ENCODE measurements at places on chromosomes 5 and 9.

GRCh38 chr9:98551511-98552286 lies 157.0 kb downstream of the GABBR2 start:
- DNase-seq, result no peak

GRCh38 chr5:101103874-101104273 lies 200.8 kb upstream of the ST8SIA4 start:
- no peak for DNase-seq

DNA sequence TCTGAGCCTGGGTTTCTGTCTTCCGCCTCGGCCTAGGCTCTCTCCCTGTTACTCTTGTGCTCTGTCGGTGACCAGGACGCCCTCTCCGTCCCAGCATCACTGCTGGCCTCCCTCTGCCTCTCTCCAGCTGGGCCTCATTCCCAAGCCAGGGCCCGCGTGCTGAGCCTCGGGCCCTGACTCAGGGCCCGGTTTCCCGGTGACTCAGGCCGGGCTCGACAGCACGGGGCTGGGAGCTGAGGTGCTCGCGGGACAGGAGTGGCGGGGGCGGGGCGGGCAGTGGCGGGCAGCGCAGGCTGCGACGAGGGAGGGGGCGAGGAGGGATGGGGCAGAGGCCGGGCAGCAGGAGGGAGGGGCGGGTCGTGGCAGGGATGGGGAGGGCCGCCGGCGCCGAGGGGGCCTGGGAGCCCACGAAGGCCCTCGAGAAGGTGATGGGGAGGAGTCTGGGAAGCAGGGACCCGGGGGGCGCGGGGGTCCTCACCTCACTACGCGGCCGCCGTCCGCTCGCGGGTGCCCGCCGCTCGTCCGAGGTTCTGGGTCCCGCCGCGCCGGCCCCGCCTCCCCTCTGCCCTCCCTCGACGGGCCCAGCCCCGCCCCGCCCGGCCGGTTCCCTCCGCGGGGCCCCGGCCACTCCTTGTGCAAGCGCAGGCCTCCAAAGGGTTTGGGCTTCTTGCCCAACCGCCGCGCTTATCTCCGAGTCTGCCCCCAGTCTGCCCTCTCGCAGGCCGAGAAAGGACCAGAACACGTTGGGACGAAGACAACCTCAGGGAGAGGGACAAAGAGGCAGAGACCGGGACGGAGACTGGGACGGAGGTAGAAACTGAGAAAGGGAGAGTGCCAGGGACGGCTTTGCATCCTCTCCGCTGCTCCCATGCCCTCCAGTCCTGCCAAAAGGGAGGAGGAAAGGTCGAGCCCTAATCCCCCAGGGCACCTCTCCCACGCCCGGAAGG lies at the start of gene ARAP3:
Gene ARAP3, minus strand, starts transcription at position 536 of the 947 bp plus-strand sequence. CDS start 1,744 bp downstream, outside the sequence.
- peak; percentile 32 for DNase-seq

- DNase-seq, result no peak
These were observed 134.8 kb downstream of the GABRG2 start for GRCh38 chr5:162202285-162202880.

DNA sequence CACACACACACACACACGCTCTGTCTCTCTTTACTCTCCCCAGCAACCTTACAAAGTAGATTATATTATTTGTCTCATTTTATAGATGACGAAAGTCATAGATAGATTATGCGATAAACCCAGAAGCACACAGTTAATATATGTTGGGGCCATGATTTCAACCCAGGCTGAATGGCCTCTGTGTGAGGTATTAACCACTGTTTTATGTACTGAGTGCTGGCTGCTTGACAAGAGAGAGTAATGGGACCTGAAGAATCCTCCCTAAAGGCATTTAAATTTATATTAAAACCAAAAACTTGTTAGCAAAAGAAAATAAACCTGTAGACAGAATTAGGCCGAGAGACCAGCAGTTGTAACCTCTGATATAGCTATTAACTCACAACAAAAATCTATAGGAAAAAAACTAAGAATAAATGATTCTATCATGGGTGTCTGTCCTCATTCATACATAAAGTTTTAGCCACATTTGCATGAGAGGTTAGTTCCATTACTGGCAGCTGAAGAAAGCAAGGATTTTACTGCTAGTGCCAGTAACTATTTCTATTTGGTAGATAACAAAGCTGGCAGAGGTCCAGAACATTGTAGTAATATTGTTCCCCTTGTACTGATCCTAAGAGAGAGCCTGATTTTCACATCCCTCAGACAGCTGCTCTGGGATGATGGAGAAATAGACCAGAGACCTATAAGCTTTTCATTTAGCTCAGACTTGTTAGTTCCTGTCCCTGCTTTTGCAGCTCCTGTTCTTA lies 250.9 kb downstream of the ADGRV1 start:
- DNase-seq, result no peak

DNA sequence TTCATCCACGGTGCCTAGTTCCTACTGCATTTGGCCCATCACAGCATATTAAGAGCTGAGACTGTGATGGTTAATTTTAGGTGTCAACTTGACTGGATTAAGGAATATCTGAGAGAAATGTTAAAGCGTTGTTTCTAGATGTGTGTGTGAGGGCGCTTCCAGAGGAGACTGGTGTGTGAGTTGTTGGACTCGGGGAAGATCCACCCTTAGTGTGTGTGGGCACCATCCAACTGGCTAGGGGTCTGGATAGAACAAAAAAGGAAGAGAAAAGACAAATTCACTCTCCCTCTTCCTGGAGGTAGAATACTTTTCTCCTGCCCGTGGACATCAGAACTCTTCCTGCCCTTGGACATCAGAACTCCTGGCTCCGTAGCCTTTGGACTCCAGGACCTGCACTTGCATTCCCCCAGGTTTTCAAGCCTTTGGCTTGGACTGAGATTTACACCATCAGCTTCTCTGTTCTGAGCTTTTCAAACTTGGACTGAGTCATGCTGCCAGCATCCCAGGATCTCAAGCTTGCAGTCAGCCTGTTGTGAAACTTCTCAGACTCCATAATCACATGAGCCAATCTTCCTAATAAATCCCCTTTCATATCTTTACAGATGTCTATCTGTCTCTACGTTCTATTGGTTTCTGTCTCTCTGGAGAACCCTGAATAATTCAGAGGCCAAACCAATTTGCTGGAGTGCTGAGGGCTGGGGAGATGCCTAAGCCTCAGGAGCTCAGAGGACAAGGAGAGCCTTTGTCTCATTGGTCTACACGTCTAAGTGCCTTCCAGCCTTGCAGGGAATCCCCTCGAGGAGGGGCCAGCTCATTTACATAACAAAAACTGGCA lies 164.5 kb downstream of the DCP2 start:
- no peak for DNase-seq

GRCh38 chr5:7589800-7590199 lies 193.9 kb downstream of the ADCY2 start:
- no peak for DNase-seq

DNA sequence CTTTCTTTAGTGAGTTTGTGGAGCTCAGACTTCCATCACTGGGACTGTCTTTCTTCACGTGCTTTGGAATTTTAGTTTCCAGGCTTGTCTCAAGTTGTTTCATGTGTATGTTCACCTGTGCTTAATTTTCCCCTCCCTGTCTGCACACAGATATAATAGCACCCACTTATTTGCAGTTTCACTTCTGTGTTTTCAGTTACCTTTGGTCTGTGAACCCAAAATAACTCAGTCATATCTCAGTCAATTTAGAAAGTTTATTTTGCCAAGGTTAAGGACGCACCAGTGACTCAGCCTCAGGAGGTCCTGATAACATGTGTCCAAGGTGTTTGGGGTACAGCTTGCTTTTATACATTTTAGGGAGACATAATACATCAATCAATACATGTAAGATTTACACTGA lies 330.4 kb downstream of the ICE1 start:
- no peak for DNase-seq

DNA sequence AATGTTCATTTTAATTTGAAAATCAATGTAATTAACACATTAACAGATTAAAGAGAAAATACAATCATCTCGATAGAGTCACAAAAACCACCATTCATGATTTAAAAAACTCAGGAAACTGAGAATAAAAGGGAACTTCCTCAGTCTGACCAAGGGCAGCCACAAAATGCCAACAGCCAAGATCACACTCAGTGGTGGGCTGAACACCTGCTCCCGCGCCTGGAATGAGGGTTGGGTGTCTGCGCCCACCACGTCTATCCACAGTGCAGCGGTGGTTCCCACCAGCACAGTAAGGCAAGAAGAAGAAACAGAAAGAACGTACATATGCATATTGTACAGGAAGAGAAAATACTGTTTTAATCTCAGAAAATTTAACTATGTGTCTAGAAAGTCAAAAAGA lies 11.7 kb upstream of the NSMF start:
- no peak for DNase-seq

GRCh38 chr5:15799612-15800011 lies 299.6 kb downstream of the FBXL7 start:
- DNase-seq, result no peak

GRCh38 chr5:34598177-34598794 lies 57.8 kb upstream of the RAI14 start:
- no peak for DNase-seq

GRCh38 chr9:119234636-119235035 lies 134.6 kb downstream of the BRINP1 start:
- no peak for DNase-seq

DNA sequence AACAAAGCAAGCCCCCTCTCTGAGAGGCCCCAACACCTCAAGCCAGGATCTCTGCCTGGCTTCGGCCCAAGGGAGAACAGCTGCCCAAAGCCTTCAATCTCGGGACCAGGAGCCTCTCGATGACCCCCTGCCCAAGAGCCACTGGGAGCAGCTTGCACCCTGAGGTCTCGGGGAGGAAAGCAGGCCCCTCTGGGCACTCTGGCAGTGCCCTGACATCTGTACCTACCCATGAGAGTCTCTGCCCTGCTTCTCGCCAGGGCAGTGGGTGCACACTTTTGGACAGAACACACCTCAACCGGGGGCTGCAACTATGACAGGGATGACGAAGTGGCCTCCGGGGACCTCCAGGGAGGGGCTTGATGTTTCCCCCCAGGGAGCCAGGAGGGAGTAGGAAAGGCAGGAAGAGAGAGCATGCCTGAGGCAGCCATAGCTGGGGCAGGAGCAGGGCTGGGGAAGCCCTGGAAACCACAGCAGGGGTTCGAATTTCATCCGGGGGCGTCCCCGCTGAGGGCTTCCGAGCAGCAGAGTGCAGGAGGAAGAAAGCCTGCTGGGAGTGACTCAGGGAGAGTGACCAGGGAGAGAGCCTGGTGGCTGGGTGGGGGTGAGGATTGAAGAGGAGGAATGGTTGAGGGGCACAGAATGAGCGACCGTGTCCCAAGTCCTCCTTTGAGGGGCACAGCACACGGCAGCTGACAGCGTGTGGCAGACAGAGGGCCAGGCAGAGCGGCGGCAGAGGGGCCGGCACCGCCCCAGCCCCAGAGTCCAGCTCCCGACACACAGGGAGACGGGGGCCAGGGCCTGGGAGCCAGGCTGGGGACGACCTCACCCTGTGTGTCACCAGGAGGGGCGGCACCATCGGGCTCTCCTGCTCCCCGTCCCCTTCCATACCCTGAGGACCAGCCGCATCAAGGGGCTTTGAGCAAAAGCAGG lies 1.8 kb downstream of the LPCAT1 start:
- no peak for DNase-seq

DNA sequence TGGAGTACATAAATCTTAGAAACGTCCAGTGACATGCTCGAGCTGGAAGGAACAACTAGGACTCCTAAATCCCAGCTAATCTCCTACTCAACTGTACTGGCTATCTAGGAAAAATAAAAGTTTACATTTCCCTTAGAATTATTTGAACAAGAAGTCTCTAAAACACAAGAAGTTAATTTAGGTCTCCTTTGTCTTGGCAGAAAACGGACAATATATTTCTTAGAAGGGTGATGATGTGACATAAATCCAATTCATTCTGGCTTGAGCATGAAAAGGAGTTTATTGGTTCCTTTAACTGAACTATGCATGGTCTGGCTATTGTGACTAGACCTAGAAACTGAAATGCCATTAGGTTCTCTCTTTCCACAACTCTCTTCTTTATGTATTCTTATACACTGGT lies 1242.2 kb upstream of the DMAC1 start:
- DNase-seq, result no peak

DNA sequence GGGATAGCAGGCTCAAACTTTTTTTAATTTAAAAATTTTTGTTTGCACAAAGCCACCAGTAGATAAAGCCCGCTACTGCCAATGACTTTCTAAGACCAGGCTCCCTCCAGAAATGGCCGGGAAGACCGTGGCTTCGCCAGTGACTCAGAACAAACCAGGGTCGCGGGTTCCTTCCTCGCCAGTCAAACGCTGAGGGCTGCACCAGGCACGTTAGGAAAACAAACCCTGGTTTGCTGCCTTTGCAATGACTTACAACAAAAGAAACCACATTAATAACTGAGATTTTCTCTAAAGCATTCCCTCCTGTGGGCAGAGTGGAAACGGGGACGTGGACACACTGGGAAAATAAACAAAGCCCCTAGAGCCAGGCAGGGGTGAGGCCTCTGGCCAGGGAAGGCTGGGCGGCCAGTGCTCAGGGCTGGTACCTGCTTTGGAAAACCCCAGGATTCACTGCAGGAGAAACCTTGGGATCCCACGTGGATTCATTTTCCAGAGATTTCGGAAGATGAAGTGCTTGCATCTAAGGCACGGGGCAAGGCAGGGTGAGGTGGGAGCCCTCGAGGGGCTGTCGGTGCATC lies 3.8 kb downstream of the PRRX2 start:
- no peak for DNase-seq

GRCh38 chr5:40623480-40624420 lies 56.0 kb upstream of the PTGER4 start:
- DNase-seq, result no peak
